ENCODE measurements at places on chromosomes 6 and 20.

DNA sequence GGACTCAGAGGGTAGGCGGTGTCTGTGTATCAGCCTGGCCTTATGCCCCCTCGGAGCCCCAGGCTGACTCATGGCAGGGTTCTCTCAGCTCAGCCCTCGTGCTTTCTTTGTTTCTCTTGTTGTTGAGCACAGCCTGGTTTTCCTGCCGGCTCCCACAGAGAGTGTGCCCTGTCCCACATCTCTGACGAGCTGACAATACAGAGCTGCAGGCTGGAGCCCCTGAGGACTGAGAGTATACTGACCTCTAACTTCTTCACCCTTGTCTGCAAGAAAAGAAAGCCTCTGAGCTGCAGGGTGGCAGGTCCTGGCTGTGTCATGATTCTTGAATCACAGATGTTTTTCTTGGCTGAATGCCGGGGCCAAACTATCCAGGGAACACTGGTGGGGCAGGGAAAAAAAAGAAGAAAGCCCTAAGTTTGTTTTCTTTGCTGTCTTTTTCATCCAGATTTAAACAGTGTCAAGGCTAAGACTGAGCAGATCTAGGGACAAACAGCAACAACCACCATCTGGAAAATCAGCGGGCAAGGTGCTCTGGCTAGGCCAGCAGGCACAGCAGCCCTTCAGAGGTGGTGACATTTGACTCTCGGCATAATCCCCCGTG, 63.3 kb upstream of the ZNF133 start:
- H3K27me3 ChIP-seq, result no peaks in the 10 kb centered on the region
- H3K4me1 ChIP-seq, result peaks cover 55% of the 10 kb centered on the region
- H3K36me3 ChIP-seq, result no peaks in the 10 kb centered on the region
- DNase-seq, result peak; percentile 21

GRCh38 chr6:32046450-32047083, 8.4 kb downstream of the CYP21A2 start:
- DNase-seq, result no peak
- no peaks in the 10 kb centered on the region for H3K36me3 ChIP-seq
- no peak overlapping the region for H3K27ac ChIP-seq
- H3K27me3 ChIP-seq, result peaks cover 2% of the 10 kb centered on the region
- no peak overlapping the region for H3K4me3 ChIP-seq
- H3K4me1 ChIP-seq, result peaks cover 53% of the 10 kb centered on the region

GRCh38 chr6:14309516-14309915, 191.9 kb downstream of the CD83 start:
- H3K4me1 ChIP-seq, result peaks cover 25% of the 10 kb centered on the region
- H3K27me3 ChIP-seq, result peaks cover 2% of the 10 kb centered on the region
- no peak overlapping the region for H3K4me3 ChIP-seq
- DNase-seq, result no peak
- H3K27ac ChIP-seq, result no peak overlapping the region

GRCh38 chr20:34445177-34446065, 70.8 kb upstream of the DYNLRB1 start:
- no peak for DNase-seq
- no peaks in the 10 kb centered on the region for H3K27me3 ChIP-seq
- no peaks in the 10 kb centered on the region for H3K4me1 ChIP-seq
- H3K27ac ChIP-seq, result peak overlapping the region; percentile 46
- H3K4me3 ChIP-seq, result no peak overlapping the region

DNA sequence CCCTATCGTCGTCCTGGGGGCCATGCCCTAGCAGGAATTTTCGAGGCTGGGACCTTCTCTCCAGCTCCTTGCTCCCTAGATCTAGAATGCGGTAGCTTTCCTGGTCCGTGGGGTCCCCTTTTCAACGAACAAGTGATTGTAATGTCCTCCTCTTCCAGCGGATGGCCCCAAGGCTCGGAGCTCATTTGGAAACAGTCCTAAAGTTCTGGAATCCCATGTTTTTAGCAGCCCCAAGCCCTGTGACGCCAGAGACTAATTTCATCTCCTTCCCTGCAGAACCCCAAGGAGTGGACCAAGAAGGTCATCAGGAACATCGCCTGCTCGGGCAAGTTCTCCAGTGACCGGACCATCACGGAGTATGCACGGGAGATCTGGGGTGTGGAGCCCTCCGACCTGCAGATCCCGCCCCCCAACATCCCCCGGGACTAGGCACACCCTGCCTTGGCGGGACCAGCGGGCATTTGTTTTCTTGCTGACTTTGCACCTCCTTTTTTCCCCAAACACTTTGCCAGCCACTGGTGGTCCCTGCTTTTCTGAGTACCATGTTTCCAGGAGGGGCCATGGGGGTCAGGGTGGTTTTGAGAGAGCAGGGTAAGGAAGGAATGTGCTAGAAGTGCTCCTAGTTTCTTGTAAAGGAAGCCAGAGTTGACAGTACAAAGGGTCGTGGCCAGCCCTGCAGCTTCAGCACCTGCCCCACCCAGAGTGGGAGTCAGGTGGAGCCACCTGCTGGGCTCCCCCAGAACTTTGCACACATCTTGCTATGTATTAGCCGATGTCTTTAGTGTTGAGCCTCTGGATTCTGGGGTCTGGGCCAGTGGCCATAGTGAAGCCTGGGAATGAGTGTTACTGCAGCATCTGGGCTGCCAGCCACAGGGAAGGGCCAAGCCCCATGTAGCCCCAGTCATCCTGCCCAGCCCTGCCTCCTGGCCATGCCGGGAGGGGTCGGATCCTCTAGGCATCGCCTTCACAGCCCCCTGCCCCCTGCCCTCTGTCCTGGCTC, 48.5 kb downstream of the PYGB start:
- no peak overlapping the region for H3K4me3 ChIP-seq
- DNase-seq, result no peak
- peaks cover 13% of the 10 kb centered on the region for H3K36me3 ChIP-seq
- no peaks in the 10 kb centered on the region for H3K27me3 ChIP-seq

GRCh38 chr6:25851961-25852360, 20.1 kb upstream of the SLC17A1 start:
- H3K27ac ChIP-seq, result no peak overlapping the region
- H3K36me3 ChIP-seq, result no peaks in the 10 kb centered on the region
- no peak overlapping the region for H3K4me3 ChIP-seq
- no peak for DNase-seq

DNA sequence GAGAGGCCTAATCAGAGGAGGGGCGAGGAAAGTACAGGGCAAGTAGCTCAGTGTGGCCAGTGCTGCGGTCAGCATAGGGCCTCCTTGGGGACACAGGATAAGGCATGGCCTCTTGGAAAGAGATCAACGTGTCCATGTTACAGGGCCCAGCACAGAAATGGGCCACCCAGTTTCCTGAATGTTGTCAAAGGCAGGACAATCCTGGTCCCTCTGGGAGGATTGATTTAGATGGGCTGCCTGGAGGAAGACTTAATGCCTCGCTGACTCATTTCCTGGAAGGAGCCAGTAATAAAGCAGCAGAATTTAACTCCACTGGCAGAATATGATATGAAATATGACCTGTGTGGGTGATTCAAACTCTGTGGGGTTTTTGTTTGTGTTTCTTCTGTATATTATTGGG, 16.6 kb downstream of the DDO start:
- H3K27me3 ChIP-seq, result peaks cover 12% of the 10 kb centered on the region
- peak overlapping the region; percentile 6 for H3K27ac ChIP-seq

GRCh38 chr20:44805979-44806620, 4.2 kb downstream of the RIMS4 start:
- no peak overlapping the region for H3K27ac ChIP-seq
- peaks cover 63% of the 10 kb centered on the region for H3K4me1 ChIP-seq
- H3K36me3 ChIP-seq, result no peaks in the 10 kb centered on the region
- peak; percentile 76 for DNase-seq
- H3K27me3 ChIP-seq, result peaks cover 45% of the 10 kb centered on the region

GRCh38 chr6:105641504-105641903, 238.6 kb upstream of the PREP start:
- no peaks in the 10 kb centered on the region for H3K27me3 ChIP-seq
- peaks cover 18% of the 10 kb centered on the region for H3K4me1 ChIP-seq
- no peak for DNase-seq
- H3K27ac ChIP-seq, result no peak overlapping the region
- H3K36me3 ChIP-seq, result no peaks in the 10 kb centered on the region
- H3K4me3 ChIP-seq, result no peak overlapping the region

DNA sequence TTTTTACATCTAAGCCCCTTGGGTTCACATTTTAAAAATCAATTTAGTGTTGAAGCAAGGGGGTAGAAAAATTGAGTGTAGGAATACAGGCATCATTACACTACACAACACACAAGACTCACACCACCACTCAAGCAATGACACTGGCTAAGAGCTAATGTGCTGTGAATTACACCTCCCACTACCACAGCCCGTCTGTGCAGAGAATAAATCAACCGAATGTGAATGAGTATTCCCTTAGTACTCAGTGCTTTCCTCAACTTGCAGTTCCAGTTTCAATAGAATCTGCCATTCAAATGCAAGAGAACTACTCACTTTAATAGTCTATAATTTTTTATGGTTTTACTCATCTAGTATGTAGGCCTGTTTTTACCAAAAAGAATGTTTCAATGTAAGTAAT, 114.4 kb downstream of the PDSS2 start:
- peaks cover 13% of the 10 kb centered on the region for H3K4me1 ChIP-seq
- H3K27me3 ChIP-seq, result peaks cover 3% of the 10 kb centered on the region
- no peak overlapping the region for H3K4me3 ChIP-seq
- H3K27ac ChIP-seq, result no peak overlapping the region

GRCh38 chr6:45595010-45595851, 217.5 kb upstream of the SUPT3H start:
- H3K4me3 ChIP-seq, result no peak overlapping the region
- peaks cover 9% of the 10 kb centered on the region for H3K27me3 ChIP-seq
- H3K27ac ChIP-seq, result peak overlapping the region; percentile 5
- peaks cover 6% of the 10 kb centered on the region for H3K36me3 ChIP-seq
- H3K4me1 ChIP-seq, result peaks cover 73% of the 10 kb centered on the region

DNA sequence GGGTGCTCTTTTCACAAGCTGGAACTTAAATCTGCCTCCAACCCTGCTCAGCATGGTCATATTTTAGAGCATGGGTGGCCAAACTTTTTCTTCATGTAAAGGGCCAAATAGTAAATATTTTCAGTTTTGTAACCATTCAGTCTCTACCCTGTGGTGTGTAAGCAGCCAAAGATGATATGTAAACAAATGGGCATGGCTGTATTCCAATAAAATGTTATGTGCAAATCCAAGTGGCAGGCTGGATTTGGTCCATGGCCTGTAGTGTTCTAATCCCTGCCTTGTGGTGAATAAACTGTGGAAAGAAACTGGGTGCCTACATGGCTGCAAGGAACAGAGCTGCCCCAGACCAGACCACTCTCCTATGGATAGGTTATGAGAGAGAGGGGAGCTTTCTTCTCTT, 32.7 kb downstream of the OGFRL1 start:
- DNase-seq, result no peak
- no peaks in the 10 kb centered on the region for H3K27me3 ChIP-seq
- peaks cover 8% of the 10 kb centered on the region for H3K4me1 ChIP-seq
- H3K4me3 ChIP-seq, result no peak overlapping the region
- H3K27ac ChIP-seq, result no peak overlapping the region
- H3K36me3 ChIP-seq, result no peaks in the 10 kb centered on the region

DNA sequence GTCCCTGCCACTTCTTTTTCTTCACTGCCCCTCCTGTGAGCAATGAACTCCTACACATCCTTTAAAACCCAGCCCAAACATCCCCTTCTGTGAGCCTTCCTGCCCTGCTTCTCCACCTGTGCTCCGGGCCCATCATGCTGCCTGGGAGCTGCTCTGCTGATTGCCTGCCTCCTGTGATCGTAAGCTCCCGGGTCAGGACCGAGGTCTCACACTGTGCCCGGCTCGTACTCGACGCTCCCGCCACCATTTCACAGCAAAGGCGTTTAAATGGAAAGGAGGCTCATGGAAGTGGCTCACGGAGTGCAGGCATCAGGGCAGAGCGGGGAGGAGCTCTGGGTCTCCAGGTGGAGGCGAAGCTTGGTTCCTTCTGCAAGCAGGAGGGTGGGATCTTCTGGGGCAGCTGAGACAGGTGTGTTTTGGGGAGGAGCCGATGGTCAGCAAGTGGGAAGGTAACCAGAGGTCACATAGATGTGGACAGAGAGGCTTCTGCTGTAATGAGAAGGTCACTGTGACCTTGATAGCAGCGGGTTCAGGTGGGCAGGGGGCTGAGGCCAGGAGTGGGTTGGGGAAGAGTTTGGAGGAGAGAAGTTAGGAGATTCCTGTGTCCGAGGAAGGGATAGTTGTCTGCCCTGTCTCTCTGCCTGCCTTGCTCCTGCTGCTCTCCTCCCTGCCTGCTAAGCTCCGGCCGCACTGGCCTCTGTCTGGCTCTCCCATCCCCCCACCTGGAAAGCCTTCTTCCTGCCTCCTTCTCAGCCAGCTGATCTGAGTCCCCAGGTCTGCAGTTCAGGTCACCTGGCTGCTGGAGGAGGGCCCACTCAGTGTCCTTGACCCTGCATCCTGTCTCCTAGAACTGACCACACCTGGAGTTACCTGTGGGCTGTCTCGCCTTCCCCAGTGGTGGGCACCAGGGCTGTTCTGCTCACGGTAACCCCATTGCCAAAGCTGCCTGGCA, 52.7 kb upstream of the FRMD1 start:
- no peak overlapping the region for H3K27ac ChIP-seq
- no peak for DNase-seq
- H3K27me3 ChIP-seq, result peaks cover 31% of the 10 kb centered on the region

- H3K4me1 ChIP-seq, result peaks cover 33% of the 10 kb centered on the region
- no peak overlapping the region for H3K4me3 ChIP-seq
- H3K27me3 ChIP-seq, result no peaks in the 10 kb centered on the region
- no peak overlapping the region for H3K27ac ChIP-seq
- no peaks in the 10 kb centered on the region for H3K36me3 ChIP-seq
Measured at GRCh38 chr6:137792160-137793033, 74.7 kb upstream of the TNFAIP3 start.

- DNase-seq, result no peak
- H3K27ac ChIP-seq, result peak overlapping the region; percentile 89
- peak overlapping the region; percentile 79 for H3K4me3 ChIP-seq
- peaks cover 64% of the 10 kb centered on the region for H3K36me3 ChIP-seq
- peaks cover 3% of the 10 kb centered on the region for H3K27me3 ChIP-seq
Measured at GRCh38 chr20:50930976-50931305, 296 bp downstream of the ADNP start.

GRCh38 chr20:25136643-25137559, 55.0 kb upstream of the VSX1 start:
- H3K4me3 ChIP-seq, result no peak overlapping the region
- peaks cover 18% of the 10 kb centered on the region for H3K27me3 ChIP-seq
- H3K27ac ChIP-seq, result no peak overlapping the region
- no peak for DNase-seq
- H3K4me1 ChIP-seq, result no peaks in the 10 kb centered on the region

GRCh38 chr6:68760941-68761676, 126.0 kb downstream of the ADGRB3 start:
- H3K4me3 ChIP-seq, result no peak overlapping the region
- no peak for DNase-seq
- H3K27ac ChIP-seq, result no peak overlapping the region
- H3K36me3 ChIP-seq, result no peaks in the 10 kb centered on the region
- H3K4me1 ChIP-seq, result no peaks in the 10 kb centered on the region

GRCh38 chr6:153962555-153962954, 76.5 kb upstream of the OPRM1 start:
- DNase-seq, result no peak
- no peaks in the 10 kb centered on the region for H3K36me3 ChIP-seq
- no peak overlapping the region for H3K27ac ChIP-seq

DNA sequence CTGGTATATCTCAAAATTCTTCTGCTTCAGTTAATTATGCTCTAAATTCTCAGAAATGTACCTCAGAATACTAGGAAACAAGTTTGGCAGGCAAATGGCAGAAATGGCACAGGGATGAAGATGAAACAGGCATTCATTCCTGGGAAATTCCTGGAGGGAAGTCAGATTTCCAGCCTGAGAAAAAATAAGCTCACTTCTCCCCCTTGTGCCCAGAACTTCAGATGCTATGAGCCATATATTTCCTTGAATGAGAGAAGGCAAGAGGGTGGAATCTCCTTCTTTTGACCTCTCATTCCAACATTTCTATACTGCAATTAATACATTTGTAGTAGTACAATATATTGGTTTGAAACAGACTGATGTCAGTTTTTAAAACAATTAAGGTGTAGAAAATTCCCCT, 22.8 kb downstream of the RGS17 start:
- peaks cover 8% of the 10 kb centered on the region for H3K36me3 ChIP-seq
- no peaks in the 10 kb centered on the region for H3K4me1 ChIP-seq
- DNase-seq, result no peak
- peaks cover 4% of the 10 kb centered on the region for H3K27me3 ChIP-seq
